ENCODE measurements at places on chromosomes 13 and 19.

- no peak for DNase-seq
Measured at GRCh38 chr19:28943651-28944050, 269.3 kb downstream of the UQCRFS1 start.

DNA sequence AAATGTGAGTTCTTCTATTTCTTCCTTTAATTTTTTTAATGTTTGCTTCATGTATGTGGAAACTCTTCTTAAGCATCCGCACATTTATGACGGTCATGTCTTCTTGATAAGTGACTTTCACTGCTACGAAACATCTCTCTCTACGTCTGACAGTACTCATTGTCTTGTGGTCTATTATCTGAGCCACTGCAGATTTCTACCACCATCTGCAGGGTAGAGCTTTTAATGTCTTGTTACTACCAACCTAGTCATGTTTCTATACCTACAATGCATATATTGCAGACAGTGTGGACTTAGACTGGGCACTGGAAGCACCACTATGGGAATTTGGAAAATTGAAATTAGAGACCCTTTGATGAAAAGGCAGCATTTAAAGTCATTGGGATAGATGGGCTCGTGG lies 75.4 kb upstream of the ARHGEF7 start:
- DNase-seq, result no peak

GRCh38 chr13:20686863-20687579 lies 16.5 kb upstream of the IL17D start:
- no peak for DNase-seq

DNA sequence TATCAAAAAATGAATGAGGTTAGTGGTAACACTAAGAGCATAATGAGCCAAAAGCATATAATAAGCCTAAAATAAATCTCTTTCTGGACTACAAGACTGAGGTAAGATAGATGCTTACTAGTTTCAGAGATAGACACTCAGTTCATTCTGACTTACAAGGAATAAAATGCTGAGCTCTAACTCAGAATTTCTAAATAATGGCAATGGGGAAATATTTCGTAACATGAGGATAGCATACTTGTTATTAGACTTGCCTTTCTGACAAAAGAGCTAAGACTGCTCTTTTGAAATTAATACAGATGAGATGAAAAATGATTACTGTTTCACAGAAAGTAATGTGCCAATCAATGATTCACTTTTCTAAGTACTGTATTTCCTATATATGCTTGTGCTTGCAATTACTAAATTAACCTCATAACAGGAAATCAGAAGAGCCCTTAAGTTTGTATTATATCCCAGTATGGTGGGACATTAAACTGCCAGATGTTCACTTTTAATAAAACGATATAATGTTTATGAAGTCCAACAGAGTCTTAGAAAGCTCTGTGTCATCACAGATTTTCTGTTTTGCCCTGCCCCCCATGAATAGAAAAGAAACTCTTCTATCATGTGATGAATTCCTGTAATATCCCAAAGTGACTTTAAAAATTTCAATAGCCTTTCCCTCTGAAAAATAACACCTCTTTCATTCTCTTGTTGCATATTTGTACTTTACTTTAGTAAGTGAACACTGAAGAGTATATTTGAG lies 2771.0 kb upstream of the PCDH20 start:
- no peak for DNase-seq

DNA sequence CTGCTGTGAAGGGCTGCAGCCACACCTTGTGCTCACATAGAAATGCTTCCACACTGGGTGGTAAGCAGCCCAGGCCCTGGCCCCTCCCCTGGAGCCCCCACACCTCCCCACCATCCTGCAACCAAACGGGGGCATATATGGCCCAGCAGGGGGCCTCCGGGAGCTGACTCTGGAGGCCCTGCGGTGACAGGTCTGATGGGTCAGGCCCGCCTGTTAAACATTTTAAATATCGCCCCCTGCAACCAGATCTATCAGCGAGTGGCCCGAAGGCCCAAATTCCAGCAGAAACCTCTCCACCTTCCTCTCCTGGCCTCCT lies 48.0 kb upstream of the KATNAL1 start:
- no peak for DNase-seq
